ENCODE measurements at places on chromosomes 2 and 18.

DNA sequence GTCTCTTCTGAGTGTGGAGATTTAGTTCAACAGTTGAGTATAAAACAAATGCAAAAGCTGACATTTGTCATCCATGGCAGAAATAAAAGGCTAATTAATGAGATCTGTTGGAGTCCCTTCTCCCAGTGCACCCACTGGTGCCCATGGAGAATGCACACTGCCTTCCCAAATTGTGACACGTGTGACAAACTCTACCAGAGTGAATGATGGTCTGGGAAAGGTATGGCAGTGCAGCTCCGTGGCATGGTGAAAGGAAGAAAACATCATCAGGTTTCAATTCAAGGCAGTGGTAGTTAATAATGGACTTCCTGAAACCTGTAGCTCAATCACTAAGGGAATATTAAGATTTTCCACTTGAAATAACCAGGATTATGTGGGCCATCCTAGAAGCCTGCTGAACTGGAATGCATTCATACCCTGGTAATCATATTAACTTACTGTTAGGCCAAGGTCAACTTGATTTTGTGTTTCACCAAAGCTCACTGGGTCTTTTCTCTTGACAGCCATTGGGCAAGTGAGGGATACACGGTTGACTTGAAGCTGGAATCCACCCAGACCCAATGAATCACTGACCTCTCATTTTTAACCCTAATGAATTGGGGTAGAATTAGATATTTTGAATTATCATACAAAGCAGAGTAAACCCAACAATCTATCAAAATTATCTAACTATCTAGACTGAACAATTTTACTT is 167.6 kb downstream of the AFF3 start:
- no peak for DNase-seq

GRCh38 chr2:1499033-1499795 is 86.0 kb downstream of the TPO start:
- no peak for DNase-seq

- no peak for DNase-seq
Observed at GRCh38 chr18:63119647-63120046, 199.9 kb downstream of the BCL2 start.

- no peak for DNase-seq
Observed at GRCh38 chr2:96806468-96807126, 9.5 kb upstream of the CNNM3 start.

DNA sequence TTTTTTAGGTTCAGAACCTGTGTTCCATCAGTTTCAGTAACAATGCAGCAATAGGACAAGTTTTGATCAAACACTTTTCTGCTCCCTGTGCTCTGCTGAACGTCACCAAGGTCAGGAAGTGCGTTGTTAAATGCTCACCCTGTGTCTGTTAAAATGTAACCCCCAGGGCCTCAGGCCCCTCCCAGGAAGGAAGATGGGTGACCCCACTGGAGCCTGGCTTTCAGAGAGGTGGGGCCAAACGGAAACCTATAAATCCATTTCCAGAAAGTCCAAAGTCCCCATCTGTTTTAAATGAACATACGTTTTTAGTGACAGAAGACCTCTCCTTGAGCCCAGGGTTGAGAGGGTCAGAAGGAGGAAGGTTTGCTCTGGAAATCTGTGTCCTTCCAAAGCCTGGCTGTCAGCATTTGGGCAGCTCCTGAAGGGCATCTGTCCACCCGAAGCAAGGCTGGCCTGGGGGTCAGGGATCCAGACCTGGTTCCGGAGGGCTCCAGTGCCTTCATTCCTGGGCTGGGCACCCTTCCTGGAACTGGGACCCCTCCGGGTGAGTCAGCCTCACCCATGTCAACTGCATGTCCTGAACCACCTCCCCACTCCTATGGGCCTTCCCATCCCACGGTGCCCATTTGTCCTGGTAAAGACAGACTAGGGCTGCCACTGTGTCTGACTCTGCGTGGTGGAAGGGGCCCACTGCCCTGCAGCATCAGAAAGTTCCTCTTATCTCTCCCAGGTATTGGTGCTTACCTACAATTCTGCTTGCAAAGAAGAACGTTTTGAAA is 117.4 kb upstream of the COPS8 start:
- DNase-seq, result no peak

GRCh38 chr2:71742953-71743601 is 289.7 kb downstream of the DYSF start:
- DNase-seq, result no peak

- DNase-seq, result no peak
Observed at GRCh38 chr2:17557596-17557995, 17.1 kb downstream of the VSNL1 start.

- DNase-seq, result no peak
Observed at GRCh38 chr2:237456200-237456843, 30.7 kb upstream of the MLPH start.

DNA sequence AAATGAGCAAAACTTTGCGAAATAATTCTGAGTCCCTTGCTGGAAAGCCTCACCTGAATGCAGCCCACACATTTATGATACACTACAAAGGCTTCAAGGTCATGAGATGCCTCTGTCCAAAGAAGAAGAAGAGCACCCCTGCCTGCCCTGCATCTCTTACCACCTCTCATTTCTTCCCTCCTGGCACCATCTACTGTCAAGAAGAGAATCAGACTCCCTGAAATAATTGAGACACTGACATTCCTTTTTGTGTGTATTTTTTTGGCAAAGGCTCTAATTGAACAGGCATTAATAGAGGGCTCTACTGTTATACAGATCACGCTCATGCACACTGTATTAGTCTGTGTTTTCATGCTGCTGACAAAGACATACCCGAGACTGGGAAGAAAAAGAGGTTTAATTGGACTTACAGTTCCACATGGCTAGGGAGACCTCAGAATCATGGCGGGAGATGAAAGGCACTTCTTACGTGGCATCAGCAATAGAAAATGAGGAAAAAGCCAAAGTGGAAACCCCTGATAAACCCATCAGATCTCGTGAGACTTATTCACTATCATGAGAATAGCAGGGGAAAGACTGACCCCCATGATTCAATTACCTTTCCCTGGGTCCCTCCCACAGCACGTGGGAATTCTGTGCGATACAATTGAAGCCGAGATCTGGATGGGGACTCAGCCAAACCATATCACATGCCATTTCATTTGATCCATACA is 176.3 kb downstream of the ALPK2 start:
- no peak for DNase-seq

GRCh38 chr2:191635333-191636234 is 42.4 kb upstream of the NABP1 start:
- no peak for DNase-seq

GRCh38 chr2:15789381-15790062 is 150.8 kb upstream of the MYCN start:
- DNase-seq, result no peak

DNA sequence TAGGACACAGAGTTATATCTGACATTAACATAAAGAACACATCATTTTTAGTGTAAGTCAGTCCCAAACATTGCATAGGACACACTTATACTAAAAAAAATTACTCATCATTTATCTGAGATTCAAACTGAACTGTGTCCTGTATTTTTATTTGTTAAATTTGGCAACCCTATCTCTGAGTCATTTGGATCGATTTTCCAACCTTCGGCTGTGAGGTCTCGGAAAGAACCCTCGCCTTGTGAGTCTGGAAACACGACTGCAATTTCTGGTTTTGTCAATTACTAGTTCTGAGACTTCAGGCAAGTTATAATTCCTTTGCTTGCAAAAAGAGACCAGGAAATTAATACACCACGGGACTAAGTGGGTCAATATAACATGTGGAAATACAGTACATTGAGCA is 14.0 kb downstream of the ATP8B1 start:
- no peak for DNase-seq

GRCh38 chr2:40513201-40513600 is 61.3 kb upstream of the SLC8A1 start:
- DNase-seq, result no peak

DNA sequence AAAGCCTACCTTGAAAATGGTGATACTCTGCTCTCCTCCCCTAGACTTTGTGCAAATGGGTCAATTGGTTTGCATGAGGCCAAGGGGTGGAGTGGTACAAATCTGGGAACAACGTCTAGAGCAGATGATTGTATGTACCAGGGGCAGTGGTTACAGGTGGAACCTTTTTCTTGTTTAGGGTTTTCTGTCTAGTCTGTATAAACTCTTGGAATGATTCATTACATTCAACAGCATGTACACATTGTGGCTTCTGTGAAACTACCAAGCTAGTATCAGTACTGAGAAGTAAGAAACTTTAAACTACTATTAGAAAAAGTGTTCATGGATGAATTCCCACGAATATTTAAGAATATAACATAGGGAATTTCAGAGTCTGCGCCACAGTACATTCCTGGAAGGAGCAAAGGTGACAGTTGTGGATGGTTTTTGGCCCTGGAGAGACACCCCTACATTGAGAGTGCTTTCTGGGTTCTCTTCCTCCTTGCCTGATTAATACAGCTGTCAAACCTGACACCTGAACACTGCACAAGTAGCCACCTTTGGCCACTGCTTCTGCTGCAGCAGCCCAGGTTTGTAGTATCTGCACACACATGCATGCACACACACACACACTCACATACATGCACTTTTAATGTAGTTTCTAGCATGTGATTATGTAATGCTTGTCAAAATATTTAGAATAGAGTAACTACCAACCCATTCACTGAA is 30.0 kb downstream of the CFAP221 start:
- no peak for DNase-seq

DNA sequence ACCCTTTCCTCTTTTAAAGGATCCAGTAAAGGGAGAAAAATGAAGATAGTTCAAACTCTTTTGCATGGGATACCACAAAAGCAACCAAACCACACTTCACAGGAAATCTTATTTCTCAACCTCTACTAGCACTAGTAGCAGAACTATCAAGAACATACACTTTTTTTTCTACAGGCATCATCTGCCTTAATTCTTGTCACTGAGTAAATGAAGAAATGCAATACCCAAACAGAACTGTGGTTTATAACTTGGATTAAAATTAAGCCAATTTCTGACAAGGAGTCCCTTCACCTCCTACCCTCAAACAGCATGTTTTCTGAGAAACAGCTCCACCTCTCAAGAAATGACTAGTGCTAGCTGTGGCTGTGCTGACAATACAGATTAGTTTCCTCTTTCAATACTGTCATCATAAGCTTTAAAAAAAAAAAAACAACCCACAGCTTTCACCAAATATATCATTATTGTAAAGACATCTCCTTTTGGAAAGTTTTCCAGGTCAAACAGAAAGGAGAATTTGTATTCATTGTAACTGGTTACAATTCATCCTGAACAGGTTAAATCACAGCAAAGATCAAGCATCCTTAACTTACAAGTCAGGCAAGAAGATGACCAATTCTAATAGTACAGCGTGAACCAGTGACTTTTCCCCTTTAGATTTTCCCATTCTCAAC is 44.4 kb downstream of the PTPN2 start:
- DNase-seq, result no peak

DNA sequence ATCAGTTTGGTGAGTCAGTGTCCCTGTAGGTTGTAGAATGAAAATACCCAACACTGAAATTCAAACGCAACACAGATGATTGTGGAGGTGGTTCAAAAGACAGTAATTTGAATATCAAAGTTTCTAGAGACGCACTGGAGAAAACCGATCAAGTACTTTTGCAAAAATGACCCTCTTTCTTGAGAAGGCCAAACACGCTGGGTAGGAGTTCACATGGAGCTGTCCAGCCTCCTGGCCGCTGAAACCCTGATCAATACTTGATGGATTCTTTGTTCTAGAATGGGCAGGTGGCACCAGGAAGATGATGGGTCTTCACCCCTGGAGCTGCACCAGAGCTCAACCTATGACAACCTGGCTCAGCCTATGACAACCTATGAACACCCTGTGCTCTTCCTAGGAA is 39.7 kb upstream of the UBE2F start:
- no peak for DNase-seq

DNA sequence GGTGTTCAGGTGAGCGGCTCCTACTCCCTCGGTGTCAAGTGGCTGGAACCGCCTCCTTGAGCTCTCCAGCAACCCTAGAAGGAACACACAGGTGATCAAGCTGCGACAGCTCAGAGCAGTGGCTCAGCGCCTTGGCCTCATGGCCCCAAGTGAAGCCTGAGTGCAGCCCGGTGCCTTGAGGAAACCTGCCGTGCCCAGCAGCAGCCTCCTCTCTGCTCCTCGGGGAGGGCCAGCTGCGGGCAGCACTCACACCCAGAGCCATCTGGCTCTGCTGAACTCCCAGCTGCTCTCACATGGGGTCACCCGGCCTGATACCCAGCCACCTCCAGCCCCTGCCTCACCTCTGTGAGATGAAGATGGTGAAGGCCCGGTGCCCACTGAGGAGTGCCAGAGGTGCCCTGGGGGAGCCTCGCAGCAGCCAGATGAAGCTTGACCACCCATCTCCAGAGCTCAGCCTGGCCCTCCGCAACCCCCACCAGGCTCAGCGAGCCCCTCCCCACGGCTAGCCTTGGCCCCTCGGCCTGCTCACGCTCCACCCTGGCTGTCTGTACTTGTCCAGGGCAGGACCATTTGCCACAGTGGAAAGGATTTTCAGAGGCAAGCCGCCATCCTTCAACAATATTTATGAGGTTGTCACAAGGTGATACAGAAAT is 70.6 kb upstream of the RAB6C start:
- DNase-seq, result no peak

- no peak for DNase-seq
Observed at GRCh38 chr18:28504066-28504465, 327.1 kb upstream of the CDH2 start.

DNA sequence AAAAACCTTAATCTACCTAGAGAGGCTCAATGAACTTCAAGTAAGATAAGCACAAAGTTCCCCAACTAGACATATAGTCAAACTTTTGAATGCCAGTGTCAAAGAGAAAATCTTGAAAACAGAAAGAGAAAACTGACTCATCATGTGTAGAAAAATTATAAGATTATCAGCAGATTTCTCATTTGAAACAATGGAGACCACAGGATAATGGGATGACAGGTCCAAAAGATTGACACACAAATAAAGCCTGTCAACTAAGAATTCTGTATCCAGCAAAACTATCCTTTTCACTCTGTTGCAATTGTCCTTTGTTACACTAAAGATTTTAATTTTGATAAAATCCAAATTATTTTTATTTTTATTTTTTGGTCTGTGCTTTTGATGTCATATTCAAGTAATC is 61.6 kb downstream of the COPS8 start:
- no peak for DNase-seq

DNA sequence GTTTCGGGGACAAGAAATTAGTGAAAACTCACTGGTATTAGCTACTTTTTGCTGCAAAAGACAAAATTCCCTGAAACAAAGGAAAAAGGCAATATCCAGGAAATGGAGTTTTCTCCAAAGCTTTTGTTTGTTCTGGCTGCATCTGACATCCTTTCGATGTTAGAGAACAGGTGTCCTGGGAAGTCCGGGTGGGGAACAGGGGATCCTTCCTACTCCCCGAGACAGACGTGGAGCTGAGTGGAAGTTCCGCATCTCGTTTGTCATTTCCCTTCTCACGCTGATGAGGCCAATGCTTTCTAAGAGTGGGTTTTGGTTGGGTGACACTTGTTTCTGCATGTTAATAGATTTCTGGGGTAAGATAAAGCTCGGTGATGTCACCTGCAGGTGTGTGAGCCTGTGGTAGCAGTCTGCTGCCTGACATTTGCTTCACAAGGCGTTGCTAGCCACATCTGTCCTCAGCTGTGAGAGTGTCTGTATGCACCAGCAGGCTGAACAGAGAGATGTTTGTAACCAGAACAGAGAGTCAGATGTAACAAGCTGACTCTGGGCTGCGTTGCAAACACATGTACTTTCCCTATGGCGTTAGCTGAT is 125.9 kb downstream of the ACOXL start:
- DNase-seq, result no peak
